ENCODE measurements at places on chromosomes 7 and 10.

- DNase-seq = no peak
Observed at GRCh38 chr10:51162002-51162401, 87.7 kb downstream of the PRKG1 start.

- no peak for DNase-seq
Observed at GRCh38 chr10:26824015-26824690, 36.6 kb downstream of the ABI1 start.

- no peak for DNase-seq
Observed at GRCh38 chr10:7988989-7989388, 65.5 kb upstream of the GATA3 start.

DNA sequence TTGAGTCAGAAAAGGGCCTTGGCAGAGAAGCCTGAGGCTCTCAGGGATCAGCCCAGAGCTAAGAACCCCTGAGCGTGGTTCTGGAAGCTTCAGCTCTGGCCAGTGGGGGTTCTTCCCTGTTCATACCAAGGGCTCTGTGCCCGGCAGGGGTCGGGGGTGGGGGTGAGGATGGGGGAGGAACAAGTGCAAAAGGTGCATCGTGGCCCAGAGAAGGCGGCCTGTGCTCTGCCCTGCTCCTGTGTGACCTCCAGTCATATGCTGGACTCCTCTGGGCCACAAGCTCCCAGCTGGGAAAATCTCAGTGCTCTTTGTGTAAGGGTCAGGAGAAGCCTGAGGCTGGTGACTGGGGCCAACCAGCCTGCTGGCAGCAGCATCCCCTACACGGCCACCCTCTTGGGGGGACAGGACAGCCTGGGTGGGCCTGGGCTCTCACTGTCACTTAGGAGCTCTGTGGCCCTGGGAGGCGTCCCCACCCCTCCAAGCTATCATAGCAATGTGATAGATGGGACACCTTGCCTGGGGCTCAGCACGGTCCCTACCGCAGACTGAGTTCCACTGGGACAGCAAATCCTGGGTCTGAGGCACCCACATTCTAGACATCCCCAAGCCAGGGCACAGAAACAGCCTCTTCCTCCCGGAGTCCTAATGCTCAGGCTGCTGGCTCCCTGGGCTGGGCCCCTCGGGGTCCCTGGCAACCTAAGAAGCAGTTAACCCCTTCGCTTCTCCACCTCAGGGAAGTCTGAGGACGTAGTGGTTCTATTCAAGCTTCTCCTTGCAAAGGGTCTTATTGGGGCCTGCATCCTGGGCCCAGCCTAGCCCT, 2.5 kb downstream of the MMRN2 start:
- no peak for DNase-seq

DNA sequence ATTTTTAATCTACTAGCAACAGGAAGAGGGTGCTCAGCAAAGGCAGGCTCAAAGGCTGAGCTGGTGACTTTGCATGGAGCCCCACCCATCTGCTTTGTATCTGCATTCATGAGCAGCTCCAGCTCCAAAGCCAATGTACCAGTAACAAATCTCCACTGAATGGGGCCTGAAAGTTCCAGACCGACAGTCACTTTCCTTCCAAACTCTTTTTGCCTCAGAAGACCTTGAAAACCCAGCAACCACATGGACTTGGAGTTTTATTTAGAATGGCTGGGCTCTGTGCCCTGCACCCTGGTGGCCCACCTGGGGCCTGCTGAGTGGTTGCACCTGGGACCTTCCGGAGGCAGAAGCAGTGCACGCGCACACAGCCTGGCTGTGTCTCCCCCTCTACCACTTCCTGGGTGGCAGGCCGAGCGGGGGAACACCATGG, 195.0 kb upstream of the PLXNA4 start:
- DNase-seq = no peak

GRCh38 chr7:6395898-6396595, 51.7 kb downstream of the DAGLB start:
- no peak for DNase-seq

DNA sequence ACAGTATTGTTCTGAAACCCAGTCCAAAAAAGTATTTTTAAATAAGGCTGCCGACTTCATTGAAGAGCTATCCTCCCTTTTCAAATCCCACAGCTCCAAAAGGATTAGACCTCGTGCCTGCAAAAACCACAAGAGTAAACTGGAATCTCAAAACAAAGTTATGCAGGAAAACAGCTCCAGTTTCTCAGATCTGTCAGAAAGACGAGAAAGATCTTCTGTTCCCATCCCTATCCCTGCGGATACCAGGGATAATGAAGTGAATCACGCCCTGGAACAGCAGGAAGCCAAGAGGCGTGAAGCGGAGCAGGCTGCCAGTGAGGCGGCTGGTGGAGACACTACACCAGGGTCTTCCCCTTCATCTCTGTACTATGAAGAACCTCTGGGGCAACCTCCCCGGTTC, 12.6 kb downstream of the MYPN start:
- no peak for DNase-seq

DNA sequence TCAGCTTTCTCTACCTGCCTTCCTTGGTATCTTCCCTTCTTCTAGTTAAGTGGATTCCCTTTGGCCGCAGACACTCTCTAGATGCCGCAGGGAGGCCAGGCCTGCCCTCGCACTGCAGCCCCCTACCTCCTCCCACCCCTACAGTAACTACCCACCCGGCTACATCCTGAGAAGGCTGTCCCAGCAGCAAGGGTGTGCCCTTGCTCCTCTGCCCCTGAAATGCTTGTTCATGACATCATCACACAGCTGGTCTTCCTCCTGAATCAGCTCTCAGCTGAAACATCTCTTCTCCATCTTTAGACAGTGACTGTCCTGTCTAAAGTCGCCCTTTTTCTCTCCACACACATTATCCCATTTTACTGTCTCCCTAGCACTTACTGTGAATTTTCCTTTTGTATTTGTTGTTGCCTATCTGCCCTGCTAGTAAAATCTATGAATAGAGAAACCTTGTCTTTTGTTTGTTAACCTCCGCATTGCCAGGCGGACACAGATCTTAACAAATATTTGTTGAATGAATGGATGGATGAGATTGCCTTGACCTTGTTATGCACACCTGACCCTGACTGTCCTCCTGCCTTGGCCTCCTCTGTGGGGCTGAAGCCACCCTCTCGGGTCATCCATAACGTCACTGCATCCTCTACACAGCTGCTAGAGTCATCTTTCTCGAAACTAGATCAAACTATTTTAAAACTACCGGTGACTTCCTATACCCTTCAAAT, 108.9 kb upstream of the GATA3 start:
- no peak for DNase-seq

GRCh38 chr10:69473304-69473990, 22.2 kb downstream of the TSPAN15 start:
- no peak for DNase-seq

DNA sequence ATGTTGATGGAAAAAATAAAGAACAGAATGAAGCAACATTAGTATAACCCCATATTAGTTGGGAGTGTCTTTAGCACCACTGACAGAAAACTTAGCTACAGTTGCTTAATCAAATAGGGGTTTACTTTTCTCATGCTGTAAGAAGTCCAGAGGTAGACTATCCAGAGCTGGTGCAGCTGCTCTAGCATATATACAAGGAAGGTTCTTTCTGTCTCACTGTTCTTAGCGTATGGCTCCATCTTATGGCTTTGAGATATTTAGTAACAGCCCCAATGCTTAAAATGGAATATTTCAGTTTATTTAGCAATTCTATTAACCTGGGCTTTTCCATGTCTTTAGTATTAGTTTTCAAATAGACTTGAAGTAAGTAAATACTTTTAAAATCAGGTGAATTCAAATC, 15.2 kb upstream of the WNT2 start:
- DNase-seq = no peak

GRCh38 chr7:105268056-105268455, 120.7 kb downstream of the SRPK2 start:
- DNase-seq = no peak

DNA sequence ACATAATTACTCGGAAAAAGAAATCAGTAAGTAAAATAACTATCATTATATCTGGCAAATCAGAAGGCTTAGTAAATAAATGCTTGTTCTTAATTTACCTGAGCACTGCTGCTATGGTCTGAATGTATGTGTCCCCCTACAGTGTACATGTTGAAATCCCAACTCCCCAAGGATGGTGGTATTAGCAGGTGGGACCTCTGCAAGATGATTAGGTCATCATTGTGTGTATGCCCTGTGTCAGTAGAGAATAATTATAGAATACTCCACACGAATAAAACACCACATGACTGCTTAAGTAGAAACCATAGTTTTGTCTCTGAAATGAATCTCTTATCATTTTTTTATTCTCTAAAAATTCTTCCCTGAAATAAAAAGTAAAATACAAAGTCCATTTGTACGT, 101.6 kb downstream of the RNF133 start:
- DNase-seq = no peak

GRCh38 chr10:64288404-64288803, 767.2 kb downstream of the REEP3 start:
- no peak for DNase-seq

GRCh38 chr7:138352570-138353461, 107.2 kb upstream of the TRIM24 start:
- DNase-seq = no peak

DNA sequence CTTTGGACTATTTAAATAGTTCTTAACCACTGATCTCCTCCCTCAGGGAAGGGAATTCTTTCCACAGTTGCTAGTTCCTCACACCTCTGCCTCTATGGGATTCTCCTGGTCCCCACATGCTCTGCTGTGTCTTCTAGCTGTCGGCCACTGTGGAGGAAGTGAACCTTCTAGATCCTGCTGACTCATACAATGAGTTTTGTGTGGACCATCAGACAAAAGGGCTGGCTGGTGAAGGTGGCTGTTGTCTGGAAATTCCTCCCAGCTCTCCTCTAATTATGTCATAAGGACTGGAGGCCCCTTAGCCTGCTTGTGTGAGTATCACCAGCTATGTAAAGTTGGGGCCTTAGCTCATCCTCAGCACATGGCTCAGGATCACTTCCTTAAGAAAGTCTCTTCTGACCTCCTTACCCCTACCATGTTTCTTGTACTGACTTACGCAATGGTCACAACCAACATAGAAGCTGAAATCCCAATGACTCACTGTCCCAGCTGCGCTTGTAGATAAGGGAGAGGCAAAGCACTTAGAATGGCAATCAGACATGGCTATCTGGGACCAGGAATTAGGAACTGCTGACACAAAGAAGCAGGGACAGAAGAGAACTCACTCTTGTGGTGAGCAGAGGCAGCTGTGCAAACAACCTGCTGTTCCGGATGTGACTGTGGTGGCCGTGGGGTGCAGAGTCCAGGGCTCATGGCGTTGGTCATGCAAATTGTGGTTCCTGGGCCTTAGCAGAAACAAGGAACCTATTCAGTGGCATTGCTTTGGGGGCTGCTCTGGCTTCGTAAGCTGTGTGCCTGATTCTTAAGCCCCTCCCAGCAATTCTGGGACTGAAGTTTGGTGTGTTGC, 2.5 kb upstream of the MACC1 start:
- DNase-seq = no peak

GRCh38 chr7:2009541-2010001, 223.2 kb downstream of the MAD1L1 start:
- no peak for DNase-seq

- DNase-seq = no peak
Observed at GRCh38 chr7:37945336-37945735, 24.9 kb downstream of the EPDR1 start.

- DNase-seq = no peak
Observed at GRCh38 chr7:155216475-155217272, 81.0 kb upstream of the INSIG1 start.

DNA sequence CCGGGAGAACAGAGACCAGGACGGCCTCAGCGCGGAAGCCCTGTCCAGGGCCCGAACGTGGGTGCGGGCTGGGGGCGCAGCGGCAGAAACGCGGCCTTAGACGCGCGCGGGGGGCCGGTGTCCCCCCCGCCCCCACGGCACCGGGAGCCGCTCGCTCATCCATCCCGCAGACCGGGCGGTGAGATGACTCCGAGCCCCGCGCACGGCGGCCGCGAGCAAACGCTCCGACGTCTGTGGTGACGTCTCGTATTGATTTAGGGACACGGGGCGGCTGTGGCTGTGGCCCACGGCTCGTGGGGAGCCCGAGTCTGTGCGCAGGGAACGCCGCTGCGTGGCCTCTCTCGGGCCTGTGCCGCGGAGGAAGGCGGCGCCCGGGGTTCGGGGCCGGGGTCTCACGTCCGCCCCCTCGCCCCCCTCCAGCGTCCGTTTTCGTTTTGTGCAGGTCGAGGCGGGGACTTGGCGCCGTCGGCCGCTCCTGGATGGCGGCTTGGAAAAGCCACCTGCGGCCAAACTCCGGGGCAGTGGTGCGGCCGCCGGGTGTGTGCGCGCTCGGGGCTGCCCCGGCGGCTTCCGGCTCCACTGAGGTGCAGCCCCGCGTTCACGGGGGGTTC, 1.0 kb upstream of the NKX6-2 start:
- DNase-seq = no peak

- no peak for DNase-seq
Observed at GRCh38 chr10:89235073-89235798, 16.3 kb downstream of the LIPA start.

GRCh38 chr7:135616136-135616535, 46.2 kb upstream of the STMP1 start:
- DNase-seq = no peak

- DNase-seq = no peak
Observed at GRCh38 chr10:86918022-86918471, 39.4 kb downstream of the MMRN2 start.

GRCh38 chr10:100083623-100084022, 2.0 kb upstream of the CPN1 start:
- no peak for DNase-seq

- DNase-seq = no peak
Observed at GRCh38 chr10:4240608-4241197, 455.7 kb upstream of the KLF6 start.

GRCh38 chr7:154231732-154232131, 179.5 kb downstream of the DPP6 start:
- no peak for DNase-seq

- no peak for DNase-seq
Observed at GRCh38 chr7:22296916-22297315, 60.0 kb downstream of the RAPGEF5 start.

GRCh38 chr10:110269374-110270318, 35.1 kb downstream of the SMNDC1 start:
- DNase-seq = no peak

DNA sequence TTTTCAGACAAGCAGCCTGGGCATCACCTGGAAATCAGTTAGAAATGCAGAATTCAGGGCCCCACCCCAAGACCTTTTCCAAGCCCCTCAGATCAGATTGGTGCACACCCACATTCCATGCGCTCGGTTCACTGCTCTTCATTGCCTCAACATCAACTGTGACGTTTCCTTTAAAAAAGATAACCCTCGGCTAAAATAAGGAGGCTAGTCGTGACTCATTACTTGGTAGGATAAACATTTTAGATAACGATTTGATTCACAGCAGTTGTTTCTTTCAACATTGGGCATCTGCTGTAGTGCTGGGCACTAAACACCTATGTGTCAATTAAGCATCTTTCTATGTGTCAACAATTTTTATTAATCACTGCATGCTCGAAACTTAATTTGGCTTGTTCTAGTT, 191.1 kb upstream of the LRGUK start:
- DNase-seq = no peak

- DNase-seq = no peak
Observed at GRCh38 chr7:80731281-80731680, 92.8 kb downstream of the CD36 start.

Measured in CD8-positive, alpha-beta memory T cell (primary cell).